ENCODE measurements at places on chromosomes 2 and 18.

DNA sequence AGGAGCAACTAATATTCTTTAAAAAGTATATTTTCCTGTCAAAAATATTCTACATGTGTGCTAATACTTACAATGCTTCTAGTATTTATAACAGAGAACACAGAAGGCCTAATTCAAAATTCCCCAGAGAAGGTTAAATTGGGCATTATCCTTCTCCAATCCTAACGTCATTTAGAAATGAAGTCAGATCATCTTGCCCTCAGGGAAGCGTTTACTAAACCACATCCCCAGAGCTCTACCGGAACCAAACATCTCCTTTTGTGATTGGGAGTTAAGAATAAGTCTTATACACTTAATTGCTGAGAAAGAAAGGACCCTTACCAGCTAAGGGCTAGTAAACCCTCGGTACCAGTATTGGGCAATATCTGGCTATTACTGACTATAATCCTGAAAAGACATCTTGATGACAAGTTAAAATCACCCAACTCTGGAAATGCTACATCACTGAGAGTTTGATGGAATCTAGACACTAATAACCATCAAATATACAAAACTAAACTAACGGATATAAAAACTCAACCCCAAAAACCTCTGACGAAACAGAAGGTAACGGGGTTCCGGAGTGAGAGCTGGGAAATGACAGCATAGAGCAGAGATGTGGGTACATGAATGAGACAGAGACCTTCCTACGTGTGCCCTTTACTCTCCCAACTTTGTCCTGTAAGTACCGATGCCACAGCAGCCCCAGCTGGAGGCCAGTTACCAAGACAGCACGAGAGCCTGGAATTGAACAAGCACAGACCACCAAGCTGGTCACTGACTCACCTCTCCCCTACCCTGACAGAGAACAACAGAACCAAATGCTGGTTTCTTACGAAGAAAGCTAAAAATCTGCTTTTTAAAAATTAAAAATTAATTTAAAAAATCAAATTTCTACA lies 35.0 kb downstream of the WDSUB1 start:
- no peak for DNase-seq

DNA sequence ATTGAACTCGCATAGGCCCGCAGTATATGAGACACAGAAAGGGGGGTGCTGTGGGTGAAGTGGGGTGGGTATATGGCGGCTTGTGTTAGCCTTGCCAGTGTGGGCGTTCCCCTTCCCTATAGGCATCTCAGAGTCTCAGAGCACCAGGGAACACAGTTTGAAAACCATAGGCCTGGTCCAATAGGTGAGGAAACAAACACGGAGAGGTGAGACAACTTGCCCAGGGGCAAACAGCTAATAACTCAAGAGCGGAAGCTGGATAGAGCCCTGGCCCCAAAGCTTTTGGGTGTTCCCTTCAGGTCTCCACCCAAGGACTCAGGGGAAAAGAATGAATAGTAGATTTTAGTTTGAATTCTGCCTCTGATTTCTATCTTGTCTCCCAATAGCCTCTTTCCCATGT lies 7.9 kb downstream of the LIPG start:
- DNase-seq: peak; percentile 65

DNA sequence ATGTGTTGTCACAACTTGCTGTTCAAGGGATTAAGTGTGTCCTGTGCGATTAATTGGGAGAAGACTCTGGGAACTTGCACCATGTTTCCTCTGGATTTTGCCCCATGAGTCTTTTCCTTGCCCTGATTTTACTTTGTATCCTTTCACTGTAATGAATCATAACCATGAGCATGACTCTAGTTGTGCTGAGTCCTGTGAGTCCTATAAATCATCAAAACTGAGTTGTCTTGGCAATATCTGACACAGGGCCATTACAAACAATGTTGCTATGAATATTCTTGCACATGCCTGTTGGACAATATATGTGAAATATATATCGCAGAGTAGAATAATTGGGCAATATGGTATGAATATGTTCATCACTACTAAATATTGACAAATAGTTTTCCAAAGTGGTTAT lies 56.5 kb upstream of the COL5A2 start:
- DNase-seq: peak; percentile 59

DNA sequence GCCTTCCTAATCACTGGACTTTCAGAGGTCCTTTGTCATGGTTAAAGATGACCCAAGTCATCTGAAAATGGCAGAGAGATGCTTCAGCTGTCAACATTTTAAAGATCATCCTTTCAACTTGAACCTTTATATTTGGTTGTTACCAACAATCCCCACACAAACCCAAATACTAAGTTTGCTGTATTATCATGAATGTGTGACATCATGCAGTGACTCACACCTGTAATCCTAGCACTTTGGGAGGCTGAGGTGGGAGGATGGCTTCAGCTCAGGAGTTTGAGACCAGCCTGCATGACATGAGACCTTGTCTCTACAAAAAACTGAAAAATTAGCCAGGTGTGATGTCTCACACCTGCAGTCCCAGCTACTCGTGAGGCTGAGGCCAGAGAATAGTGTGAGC lies 55.2 kb upstream of the NRP2 start:
- DNase-seq: no peak

DNA sequence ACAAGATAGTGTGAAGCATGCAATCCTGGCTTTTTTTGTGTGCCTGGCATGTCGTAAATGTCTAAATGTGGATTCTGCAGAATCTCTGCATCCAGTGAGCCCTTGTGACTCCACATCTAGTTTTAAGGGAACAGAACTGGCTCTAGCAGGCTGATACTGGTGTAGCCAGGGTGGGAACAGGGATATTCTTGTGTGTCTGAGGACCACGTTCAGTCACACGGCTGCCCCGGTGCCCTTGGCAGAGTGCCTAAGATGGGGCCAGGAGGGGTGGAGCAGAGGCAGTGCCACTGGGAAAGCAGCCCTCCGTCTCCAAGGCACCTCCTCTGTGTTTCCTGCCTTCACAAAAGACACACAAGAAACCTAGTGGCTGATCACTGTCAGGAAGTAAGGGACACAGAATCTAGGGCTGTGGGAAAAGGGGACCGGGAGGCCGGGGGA lies 91.5 kb upstream of the PARD3B start:
- no peak for DNase-seq

DNA sequence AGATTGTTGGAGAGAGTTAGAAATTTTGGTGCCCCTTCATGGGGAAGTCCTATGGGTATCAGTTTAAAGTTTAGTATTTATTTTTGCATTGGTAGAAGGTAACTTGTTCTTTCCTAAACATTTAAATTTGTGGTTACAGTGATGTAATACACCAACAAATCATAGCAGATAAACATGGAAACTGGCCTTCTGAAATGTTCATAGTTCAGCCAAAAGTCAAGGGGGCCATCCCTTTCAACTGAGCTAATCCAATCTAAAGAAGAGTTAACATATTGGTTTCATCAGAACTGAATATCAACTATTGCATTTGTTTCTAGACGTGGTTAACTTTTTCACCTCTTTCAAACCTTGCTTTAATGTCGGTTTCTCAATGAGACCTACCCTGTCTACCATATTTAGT lies 46.3 kb downstream of the PPP1R1C start:
- DNase-seq: no peak

DNA sequence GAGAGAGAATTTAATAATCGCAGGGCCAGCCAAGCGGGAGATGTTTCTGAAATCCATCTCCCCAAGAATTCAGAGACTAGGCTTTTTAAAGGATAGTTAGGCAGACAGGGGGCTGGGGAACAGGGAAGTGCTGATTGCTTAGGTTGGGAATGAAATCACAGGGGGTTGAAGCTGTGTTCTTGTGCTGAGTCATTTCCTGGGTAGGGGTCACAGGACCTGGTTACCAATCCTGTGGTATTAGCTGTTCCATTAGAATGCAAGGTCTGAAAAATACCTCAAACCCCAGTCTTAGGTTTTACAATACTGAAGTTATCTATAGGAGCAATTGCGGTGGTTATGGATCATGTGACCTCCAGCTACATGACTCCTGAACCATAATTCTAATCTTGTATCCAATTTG lies 4.6 kb downstream of the SP140 start:
- DNase-seq: peak; percentile 20

DNA sequence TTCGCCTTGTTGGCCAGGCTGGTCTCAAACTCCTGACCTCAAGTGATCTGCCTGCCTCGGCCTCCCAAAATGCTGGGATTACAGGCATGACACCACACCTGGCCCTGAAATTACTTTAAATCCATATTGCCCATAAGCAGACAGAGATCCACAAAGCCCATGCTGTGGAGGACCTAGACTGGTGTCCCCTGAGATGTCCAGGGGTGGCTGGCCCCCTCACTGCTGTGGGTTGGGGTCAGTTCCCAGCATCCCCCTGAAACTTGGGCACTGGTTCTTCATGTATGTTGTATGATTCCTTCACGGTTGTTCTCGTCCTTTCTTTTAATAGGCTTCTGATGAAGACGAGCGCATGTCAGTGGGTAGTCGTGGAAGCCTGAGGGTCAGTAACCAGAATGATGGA lies 78.1 kb upstream of the RBM44 start:
- DNase-seq: no peak

DNA sequence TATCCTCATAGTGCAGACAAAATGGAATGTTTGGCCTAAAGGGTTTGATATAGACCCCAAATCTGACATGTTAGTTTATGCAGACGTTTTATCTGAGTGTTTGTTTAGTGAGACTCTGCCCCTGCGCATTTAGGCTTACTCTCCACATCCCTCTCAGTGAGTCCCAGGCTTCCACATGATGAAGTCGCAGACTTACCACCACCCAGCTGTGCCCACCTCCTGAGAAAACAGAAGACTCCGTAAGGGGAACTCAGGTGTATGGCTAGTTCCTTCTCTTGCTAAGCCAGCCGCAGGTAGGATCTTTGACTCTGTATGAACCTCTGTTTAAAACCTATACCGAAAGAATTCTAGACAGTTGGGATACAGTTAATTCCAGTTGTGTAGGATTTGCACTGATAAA lies 272.6 kb downstream of the PTGR3 start:
- no peak for DNase-seq

GRCh38 chr18:11578799-11579198 lies 30.6 kb upstream of the SLC35G4 start:
- no peak for DNase-seq
